ENCODE measurements at places on chromosomes 7 and 10.

DNA sequence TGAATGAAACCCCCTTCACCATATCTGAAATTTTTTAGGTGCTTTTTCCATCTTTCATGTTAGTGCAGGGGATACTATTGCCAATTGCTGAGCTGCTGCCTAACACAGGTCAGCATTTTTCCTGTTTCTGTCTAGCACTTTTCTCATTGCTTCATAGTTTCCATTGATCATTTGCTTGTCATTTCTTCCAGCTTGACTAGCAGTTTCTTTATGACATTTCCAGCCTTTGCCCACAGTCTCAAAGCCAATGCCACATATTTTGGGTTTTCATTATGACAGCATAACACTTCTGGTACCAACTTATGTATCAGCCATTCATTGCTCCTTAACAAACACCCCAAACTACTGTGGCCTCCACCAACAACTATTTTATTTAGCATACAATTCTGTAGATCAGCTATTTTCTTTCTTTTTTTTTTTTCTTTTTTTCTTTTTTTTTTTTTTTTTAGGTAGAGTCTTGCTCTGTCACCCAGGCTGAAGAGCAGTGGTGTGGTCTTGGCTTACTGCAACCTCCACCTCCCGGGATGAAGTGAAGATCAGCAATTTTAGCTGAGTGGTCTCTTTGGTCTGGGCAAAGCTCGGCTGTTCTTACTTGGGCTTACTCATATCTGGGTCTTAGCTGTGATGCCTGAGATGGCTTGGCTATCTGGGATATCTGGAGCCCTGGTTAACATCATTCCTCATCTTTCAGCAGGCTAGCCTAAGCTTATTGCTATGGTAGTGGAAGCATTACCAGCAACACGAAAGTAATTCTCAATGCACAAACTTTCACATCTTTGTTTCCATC, 102.3 kb downstream of the EPC1 start:
- no peak for DNase-seq

DNA sequence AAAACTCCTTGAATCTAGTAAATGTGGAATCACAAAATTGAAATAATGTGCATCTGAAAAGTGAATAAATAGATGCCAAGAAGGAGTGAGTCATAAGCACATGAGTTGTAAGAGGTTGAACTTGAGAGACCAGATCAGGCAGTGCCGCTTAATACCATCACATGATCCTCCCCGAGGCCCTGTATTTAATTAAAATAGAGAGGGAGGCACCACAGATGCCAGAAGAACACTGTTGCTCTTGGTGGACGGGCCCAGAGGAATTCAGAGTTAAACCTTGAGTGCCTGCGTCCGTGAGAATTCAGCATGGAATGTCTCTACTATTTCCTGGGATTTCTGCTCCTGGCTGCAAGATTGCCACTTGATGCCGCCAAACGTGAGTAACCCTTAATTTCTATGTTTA, at the start of gene GPNMB:
TSS of gene GPNMB (plus strand) at position 221 of the 400 bp plus-strand sequence. CDS start at position 304, 83 bp downstream.
- DNase-seq, result no peak

- DNase-seq, result no peak
Observed at GRCh38 chr10:5805711-5806110, 7.5 kb downstream of the GDI2 start.

- DNase-seq, result no peak
Observed at GRCh38 chr7:23001610-23002009, 12.3 kb downstream of the HYCC1 start.

- DNase-seq, result no peak
Observed at GRCh38 chr7:101817471-101818286, at the start of gene CUX1. TSS of gene CUX1 (plus strand) at chr7:101817626. CDS start at chr7:101817640, 14 bp downstream.

GRCh38 chr7:39826166-39826565, 123.9 kb upstream of the CDK13 start:
- DNase-seq, result no peak
